Activated CD8-positive, alpha-beta T cell treated with anti-CD3 and anti-CD28 coated beads for 36 hours (primary cell): ENCODE measurements at places on chromosomes 3 and 15. TPM values are rescaled to one million over a fixed set of nuclear protein-coding genes. Genes with fewer than 3 reads are reported as not detected.

- H3K4me3 ChIP-seq = no peak overlapping the region
- H3K4me1 ChIP-seq = peaks cover 11% of the 10 kb centered on the region
- no peak for DNase-seq
- no peak overlapping the region for H3K27ac ChIP-seq
Observed at GRCh38 chr3:57963811-57964346, 44.3 kb upstream of the FLNB start.

SACM1L gene
- total RNA-seq = 56.0 TPM

- no peak overlapping the region for H3K27ac ChIP-seq
- no peaks in the 10 kb centered on the region for H3K36me3 ChIP-seq
- no peak for DNase-seq
- H3K4me1 ChIP-seq = no peaks in the 10 kb centered on the region
- H3K27me3 ChIP-seq = no peaks in the 10 kb centered on the region
Observed at GRCh38 chr3:154884952-154885351, 195.2 kb upstream of the MME start.

RTP3 gene
- total RNA-seq = not detected

TRH gene
- not detected for total RNA-seq

ARL6 gene
- 5.8 TPM for total RNA-seq

GRCh38 chr3:113968986-113969385 lies 21.2 kb downstream of the ZDHHC23 start:
- no peaks in the 10 kb centered on the region for H3K27me3 ChIP-seq
- H3K4me1 ChIP-seq = peaks cover under 1% of the 10 kb centered on the region
- peaks cover 12% of the 10 kb centered on the region for H3K36me3 ChIP-seq
- no peak for DNase-seq
- no peak overlapping the region for H3K4me3 ChIP-seq

- H3K27ac ChIP-seq = no peak overlapping the region
- no peak for DNase-seq
- no peak overlapping the region for H3K4me3 ChIP-seq
- no peaks in the 10 kb centered on the region for H3K4me1 ChIP-seq
- peaks cover 25% of the 10 kb centered on the region for H3K27me3 ChIP-seq
- no peaks in the 10 kb centered on the region for H3K36me3 ChIP-seq
Observed at GRCh38 chr3:8660175-8661118, 15.8 kb upstream of the SSUH2 start.

- H3K4me1 ChIP-seq = peaks cover 31% of the 10 kb centered on the region
- H3K36me3 ChIP-seq = peaks cover 51% of the 10 kb centered on the region
- H3K27ac ChIP-seq = peak overlapping the region; percentile 100
Observed at GRCh38 chr15:66505818-66506217, 692 bp downstream of the ZWILCH start.

DNA sequence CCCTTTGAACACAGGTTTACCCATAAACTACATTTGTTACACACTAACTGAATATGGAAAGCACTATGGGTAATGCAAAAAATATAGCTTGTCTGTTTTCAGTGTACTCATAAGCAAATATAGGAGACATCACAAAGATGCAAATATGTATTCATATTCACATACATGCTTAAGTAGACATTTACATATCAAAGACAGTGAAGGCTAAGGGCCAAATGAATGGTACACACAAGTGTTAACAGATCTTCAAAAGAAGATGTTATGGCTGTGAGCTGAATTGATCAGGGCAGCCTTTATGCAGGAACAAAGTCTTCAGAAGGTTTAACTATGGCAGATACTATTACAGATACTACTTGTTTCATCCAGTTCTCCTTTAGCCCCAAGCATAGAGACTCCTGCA lies 384.1 kb downstream of the FHIT start:
- H3K4me3 ChIP-seq = no peak overlapping the region
- no peaks in the 10 kb centered on the region for H3K4me1 ChIP-seq
- no peaks in the 10 kb centered on the region for H3K27me3 ChIP-seq
- no peaks in the 10 kb centered on the region for H3K36me3 ChIP-seq
- DNase-seq = no peak

GRCh38 chr3:142272200-142272891 lies 47.0 kb upstream of the GK5 start:
- no peak for DNase-seq
- no peaks in the 10 kb centered on the region for H3K27me3 ChIP-seq
- no peak overlapping the region for H3K4me3 ChIP-seq
- H3K4me1 ChIP-seq = peaks cover 13% of the 10 kb centered on the region
- H3K27ac ChIP-seq = no peak overlapping the region
- no peaks in the 10 kb centered on the region for H3K36me3 ChIP-seq

ZPLD1 gene
- not detected for total RNA-seq
